ENCODE measurements at places on chromosomes 3 and 15.

DNA sequence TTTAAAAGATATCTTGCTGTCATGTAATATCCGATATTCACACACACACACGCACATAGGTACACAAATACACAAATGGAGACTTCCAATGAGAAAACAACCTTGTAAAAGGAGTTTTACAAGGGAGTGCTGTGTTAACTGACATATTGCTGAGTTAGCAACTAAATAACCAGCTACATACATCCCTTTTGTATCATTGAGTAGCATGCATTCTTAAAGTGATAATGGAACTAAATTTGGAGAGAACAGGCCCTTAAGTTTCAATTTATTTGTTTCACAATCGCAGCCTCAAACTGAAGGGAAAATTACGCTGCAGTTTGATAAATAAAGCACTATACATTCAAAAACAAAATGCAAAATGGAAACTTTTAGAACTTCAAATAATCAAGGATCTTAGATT, 1046.0 kb upstream of the NR2F2 start:
- no peak for DNase-seq

GRCh38 chr3:16482770-16483531, 30.5 kb downstream of the RFTN1 start:
- DNase-seq: no peak

DNA sequence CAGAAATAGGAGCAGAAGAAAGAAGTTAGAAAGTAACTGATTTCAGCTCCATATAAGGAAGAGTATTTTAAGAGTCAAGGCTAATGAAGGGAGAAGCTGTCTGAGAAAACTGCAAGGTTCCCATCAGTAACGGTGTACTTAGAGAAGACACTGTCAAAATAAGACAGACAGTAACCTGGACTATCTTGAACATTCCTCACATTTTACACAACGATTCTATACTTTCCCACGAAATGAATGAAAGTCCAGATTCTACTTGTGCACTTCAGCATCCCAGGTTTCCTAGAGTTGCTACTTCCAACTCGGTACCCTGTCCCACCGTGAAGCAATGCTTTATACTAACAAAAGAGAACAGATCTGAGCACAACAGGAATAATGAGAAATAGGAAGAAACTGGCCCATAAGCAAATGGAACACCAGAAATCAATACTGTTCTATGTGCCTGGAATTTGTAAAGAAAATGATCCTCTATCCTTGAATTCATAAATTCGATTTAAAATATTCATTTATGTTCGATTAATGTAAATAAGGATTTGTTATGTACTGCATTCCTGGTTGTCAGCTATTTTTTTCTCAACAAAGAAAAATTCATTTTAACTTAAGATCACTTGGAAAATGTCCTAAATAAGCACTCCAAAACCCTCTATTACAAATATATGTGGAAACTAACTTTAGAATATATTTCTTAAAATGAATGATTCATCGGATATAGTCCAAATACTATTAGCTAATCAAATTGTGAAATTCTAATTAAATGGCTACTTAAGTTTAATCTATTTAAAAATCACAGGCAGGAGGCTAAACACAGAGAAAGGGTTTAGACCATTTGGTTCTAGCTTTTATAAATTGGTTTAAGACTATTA, 1.5 kb downstream of the C3orf70 start:
- DNase-seq: no peak

- no peak for DNase-seq
These were observed 70.5 kb downstream of the ZNF609 start for GRCh38 chr15:64530918-64531317.

- DNase-seq: no peak
These were observed 2.7 kb upstream of the MNS1 start for GRCh38 chr15:56467616-56468015.

Measured in activated T-cell treated with anti-CD3 and anti-CD28 coated beads, Interleukin-2, amount 50 U/mL, for 4 hours (primary cell).